ENCODE measurements at places on chromosomes 12 and 14.

GRCh38 chr12:6323340-6323994, 13.0 kb downstream of the PLEKHG6 start:
- no peak for DNase-seq

DNA sequence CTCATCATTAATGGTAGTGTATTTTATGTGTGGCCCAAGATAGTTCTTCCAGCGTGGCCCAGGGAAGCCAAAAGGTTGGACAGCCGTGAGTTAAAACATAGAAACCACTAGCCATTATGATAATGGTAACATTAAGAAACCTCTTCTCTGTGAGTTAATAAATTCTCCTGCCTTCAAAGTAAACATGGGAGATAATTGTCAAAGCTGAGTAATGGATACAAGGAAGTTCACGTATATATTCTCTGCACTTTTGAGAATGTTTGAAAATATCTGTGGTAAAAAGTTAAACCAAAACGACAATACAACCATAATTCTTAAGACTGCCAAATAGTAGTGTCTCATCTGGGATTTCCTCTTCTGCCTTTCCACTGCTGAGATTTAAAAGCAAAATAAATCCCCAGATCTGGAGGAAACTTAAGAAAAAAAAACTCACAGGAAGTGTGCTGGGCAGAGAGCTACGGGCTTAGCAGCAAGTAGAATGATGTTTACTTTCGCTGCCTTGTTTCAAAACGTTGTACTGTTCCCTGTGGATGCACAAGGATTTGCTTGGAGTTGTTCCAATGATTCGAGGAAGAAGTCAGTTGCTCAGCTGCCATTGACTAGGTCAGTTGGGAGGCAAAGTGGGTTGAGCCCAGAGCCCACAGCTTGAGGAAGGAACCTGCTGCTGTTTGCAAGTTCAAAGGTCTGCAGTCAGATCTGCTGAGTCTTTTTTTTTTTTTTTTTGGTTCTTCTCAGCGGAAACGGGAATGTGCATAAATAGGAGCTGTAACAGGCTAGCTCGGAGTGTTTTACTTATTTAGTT, 1.7 kb downstream of the TPCN1 start:
- no peak for DNase-seq

DNA sequence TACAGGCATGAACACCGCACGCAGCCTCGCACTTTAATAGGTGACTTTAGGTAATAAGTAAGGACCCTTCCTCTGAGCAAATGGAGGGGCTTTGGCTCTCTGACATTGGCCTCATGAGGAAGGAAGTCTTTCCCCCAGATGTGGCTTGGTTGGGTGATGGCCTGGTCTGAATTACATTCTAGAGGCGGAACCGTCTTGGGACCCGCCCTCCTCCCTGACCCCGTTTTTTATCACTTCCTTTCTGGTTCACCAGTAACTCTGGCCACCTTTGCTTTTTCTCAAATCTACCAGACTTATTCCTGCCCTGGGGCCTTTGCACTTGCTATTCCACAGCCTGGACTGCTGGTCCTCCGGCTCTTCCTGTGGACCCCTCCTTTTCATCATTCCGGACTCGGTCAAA, 13.4 kb downstream of the ALDH2 start:
- no peak for DNase-seq

- no peak for DNase-seq
These were observed 119.9 kb downstream of the DENND5B start for GRCh38 chr12:31471051-31471450.

- no peak for DNase-seq
These were observed 53.8 kb upstream of the USP44 start for GRCh38 chr12:95605087-95605486.

- DNase-seq = no peak
These were observed 41.8 kb downstream of the CORO1C start for GRCh38 chr12:108689314-108690190.

DNA sequence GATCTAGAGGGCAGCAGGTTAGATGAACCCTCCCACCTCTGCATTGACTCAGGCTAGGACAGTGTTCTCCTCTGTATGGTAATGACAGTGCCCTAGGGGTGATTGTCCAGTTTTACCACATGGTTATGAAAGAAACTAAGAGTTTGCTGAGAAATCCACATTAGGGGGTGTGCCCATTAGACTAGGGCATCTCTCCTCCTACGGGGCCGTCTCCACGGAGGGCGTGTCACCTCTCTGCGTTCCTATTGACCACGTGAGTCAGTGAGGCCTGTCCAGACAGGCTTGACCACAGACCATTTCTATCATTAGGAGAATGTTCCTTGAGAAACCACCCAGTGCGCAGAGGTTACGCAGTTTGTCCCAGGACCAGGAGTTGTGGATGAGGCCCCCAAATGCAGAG, 8.3 kb downstream of the MVK start:
- no peak for DNase-seq

DNA sequence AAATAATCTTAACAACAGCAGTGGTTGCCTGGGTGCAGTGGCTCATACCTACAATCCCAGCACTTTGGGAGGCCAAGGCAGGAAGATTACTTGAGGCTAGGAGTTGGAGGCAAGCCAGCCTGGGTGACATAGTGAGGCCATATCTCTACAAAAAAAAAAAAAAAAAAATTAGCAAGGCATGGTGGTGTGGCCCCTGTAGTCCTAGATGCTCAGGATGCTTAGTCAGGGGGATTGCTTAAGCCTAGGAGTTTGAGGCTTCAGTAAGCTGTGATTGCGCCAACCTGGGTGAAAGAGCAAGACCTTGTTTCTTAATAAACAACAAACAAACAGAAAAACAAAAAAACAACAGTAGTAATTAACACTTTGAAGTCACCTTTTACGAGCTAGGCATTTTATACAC, 642 bp upstream of the ACSM4 start:
- DNase-seq = no peak

- DNase-seq = no peak
These were observed 435.3 kb downstream of the RAD51B start for GRCh38 chr14:68254669-68255527.

DNA sequence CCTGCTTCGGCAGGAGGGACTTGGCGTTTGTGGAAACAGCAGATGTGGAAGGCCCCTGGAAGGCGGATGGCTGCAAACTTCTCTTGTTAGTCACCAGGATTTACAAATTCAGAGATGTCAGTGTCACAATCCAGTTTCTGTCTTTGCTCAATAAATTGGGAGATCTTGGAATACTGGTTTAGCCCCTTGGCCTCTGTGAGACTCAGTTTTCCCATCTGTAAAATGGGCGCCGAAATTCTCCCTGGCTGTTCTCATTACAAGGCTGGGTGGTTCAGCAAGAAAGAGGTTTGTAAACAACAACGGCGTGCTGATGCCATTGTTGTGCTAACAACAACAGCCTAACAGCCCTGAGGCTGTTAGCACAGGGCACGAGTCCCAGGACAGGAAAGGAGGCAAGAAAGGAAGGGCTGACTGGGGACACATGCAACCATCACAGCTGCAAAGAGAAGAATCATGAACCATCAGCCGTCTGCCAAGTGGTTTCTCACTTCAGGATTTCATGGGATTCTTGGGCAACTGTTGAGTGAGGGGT, 127.5 kb downstream of the AACS start:
- DNase-seq = no peak

DNA sequence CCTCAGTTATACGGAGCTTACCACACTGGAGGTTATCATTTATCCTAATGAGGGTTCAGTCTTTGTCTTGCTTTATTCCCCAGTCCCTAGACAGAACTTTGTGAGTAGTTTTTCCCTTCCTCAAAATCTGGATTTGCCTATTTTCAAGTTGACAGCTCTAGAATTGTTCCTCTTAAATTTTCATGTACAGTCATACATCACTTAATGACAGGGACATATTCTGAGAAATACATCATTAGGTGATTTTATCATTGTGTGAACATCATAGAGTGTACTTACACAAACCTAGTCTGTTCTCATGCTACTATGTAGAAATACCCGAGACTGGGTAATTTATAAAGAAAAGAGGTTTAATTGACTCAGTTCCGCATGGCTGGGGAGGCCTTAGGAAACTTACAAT, 3.1 kb downstream of the PRKAB1 start:
- no peak for DNase-seq

DNA sequence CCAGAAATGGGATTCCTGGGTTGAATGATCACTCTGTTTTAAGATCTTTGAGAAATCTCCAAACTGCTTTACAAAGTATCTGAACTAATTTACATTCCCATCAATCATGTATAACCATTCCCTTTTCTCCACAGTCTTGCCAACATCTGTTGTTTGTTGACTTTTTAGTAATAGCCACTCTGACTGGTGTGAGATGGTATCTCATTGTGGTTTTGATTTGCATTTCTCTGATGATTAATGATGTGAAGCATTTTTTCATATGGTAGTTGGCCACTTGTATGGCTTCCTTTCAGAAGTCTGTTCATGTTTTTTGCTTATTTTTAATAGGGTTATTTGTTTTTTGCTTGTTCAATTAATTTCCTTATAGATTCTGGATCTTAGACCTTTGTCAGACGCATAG, 211.8 kb upstream of the AVPR1A start:
- DNase-seq = no peak

DNA sequence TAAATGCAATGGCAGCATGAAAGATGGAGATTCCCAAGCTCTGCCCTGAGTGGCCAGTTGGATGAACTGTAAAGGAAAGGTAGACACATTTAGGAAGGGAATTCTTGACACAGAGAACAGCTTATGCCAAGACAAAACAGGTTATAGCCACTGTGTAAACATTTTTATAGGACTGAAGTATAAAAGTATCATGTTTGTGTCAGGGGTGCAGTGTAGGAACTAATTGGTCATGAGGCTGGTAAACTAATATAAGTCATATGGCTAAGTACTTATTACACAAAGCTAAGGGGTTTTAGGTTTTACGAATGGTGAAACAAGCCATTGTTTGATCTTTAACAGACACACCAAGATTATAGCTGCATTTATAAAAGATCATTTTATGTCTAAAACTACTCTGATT, 207.7 kb upstream of the SLC16A7 start:
- DNase-seq = no peak

- no peak for DNase-seq
These were observed 30.1 kb downstream of the MED13L start for GRCh38 chr12:116247377-116247776.

- DNase-seq = no peak
These were observed 91.5 kb downstream of the GTF2A1 start for GRCh38 chr14:81129242-81129641.

GRCh38 chr12:119546340-119546739, 47.2 kb upstream of the TMEM233 start:
- no peak for DNase-seq

- no peak for DNase-seq
These were observed 57.4 kb downstream of the BAZ1A start for GRCh38 chr14:34817768-34818167.

GRCh38 chr14:76227450-76228050, 75.8 kb downstream of the GPATCH2L start:
- DNase-seq = no peak

DNA sequence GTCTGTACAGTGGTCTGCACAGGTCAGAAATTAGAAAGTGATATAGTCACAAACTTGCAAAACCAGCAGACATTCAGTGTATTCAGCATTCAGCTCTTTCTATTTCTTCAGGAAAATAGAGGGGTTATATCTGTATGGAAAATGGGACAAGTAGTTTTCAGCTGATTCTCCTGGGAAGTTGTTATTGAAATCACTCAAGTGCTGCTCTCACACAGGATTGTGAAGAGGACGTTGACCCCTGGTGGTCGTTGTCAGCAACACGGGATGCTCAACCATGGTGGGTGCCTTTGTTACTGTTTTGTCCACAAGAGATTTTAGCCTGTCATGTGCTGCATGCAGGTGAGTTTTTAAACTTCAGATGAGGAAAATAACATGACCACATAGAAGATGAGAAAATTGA, 981.8 kb downstream of the TMEM121 start:
- no peak for DNase-seq

GRCh38 chr12:8661751-8662150, 875 bp downstream of the MFAP5 start:
- no peak for DNase-seq

DNA sequence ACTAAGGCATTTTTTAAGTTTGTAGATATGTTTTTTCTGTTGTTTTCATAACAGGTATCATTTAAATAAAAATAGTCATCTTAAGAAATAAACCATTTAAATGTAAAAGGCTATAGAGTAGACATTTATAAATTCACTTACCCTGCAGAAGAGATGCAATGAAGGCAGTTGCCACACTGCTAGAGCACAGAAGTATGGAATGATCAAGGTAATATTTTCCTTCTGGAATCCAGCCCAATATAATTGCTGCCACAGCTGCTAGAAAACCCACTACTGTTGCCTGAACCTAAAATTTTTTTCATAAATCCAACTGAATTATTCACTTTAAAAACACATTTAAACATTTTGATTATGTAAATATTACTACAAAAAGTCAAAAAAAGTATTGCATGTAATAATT, 69.2 kb downstream of the SLC41A2 start:
- no peak for DNase-seq

DNA sequence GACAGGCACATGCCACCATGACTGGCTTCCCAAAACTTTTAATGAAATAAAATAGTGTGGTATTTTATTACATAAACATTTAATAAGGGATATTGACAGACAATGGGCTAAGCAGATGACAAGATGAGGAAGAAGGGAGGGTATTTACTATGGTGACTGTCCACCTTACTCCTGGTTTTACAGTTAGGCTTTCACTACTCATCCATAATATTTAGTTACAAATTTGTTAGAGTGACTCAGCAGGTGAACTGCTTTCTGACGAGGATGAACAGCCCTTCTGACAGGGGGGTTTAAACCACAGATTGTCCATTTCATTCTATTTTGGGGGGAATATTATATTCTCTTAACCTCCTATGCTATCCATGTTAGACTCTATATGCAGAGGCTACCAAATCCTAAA, 3.6 kb upstream of the PALS1 start:
- DNase-seq = no peak

GRCh38 chr12:68832504-68832867, 24.5 kb downstream of the MDM2 start:
- no peak for DNase-seq

- no peak for DNase-seq
These were observed 375.9 kb downstream of the BTG1 start for GRCh38 chr12:91769736-91770135.

GRCh38 chr12:68508576-68508975, 102.1 kb upstream of the RAP1B start:
- DNase-seq = no peak

DNA sequence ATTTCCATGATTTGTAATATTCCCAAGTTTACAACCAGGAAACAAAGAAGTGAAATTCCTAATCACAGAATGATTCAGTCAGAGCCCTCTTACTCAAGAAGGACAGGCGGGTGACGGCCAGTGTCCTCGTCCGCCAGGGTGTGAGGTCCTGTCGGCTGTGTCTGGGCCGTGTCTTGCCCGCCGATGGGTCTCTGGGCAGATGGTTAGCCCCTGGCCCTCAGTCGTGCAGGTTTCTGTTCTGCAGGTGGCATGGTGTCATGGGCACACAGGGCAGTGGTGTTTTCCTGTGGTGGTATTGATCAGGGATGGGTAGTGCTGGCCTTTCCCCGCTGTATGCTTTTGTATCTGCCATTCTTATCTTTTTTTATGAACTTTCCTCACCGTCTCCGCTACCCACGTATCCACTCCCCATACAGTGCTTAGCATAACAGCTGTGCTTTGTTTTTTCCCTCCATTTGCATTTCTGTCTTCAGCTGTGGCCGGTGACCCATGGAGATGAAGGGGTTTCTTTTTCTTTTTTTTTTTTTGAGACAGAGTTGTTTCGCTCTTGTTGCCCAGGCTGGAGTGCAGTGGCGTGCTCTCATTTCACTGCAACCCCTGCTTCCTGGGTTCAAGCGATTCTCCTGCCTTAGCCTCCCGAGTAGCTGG, 100.7 kb downstream of the TSPAN9 start:
- DNase-seq = no peak

GRCh38 chr14:32073537-32074189, 3.4 kb upstream of the ARHGAP5 start:
- DNase-seq = no peak
